Activated CD8-positive, alpha-beta memory T cell treated with anti-CD3 and anti-CD28 coated beads, Interleukin-2, amount 50 U/mL, for 48 hours (primary cell): ENCODE measurements at places on chromosomes 5 and 9.

DNA sequence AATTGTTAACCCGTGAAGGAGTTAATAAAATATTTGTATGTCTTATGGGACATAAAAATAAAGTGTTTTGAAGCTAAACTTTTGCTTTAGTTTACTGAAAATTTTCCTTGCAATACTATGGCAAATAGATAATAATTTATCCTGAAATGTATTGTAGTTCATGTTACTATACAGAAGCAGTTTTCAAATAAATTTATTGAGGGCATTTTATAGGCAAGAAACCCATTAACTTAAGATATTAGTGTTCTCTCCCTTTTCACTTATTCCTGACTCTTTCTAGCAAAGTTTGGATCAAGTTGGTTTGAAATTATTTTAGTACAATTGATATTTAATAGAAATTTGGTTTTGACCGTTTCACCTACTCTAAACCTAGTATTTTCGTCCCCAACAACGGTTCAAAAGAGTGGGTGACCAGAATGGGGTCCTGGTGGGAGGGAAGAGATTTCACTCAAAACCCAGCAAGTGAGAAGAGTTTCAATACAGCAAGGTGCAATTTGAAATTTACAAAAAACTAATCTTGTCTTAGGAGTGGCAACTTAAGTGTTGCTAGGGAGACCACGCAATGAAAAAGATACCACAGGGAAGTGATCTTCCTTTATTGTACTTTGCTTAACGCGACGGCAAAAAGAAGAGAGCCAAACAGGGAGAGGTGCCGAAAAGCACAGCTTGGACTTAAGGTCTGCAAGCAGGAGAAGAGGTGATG, 28.4 kb downstream of the NR2F1 start:
- DNase-seq, result no peak

- no peak for DNase-seq
Measured at GRCh38 chr5:21823076-21823574, 1030.0 kb downstream of the CDH12 start.

DNA sequence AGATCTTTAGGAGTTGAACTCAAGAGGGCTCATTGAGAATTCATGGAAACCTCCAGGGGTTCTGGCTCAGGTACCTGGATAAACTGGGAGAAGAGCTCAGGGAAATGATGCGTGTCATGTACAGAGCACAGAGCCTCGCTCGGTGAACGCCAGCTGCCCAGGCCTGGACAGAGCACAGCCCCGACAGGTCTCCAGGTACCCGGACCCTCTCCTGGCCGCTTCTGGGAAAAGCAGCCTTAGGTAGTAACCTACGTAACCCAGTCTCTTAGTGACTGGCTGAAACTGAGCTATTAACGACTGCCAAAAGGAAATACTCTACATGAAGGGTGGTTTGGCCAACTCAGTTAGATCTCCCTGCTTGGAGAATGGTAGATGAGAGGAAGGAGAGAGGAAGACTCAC, 157.4 kb downstream of the TTLL11 start:
- DNase-seq, result no peak

GRCh38 chr5:133149345-133149744, 97.5 kb downstream of the HSPA4 start:
- no peak for DNase-seq

GRCh38 chr5:66138637-66139317, 5.3 kb upstream of the SREK1 start:
- no peak for DNase-seq

- DNase-seq, result no peak
Measured at GRCh38 chr9:104836235-104836634, 72.3 kb downstream of the NIPSNAP3B start.

DNA sequence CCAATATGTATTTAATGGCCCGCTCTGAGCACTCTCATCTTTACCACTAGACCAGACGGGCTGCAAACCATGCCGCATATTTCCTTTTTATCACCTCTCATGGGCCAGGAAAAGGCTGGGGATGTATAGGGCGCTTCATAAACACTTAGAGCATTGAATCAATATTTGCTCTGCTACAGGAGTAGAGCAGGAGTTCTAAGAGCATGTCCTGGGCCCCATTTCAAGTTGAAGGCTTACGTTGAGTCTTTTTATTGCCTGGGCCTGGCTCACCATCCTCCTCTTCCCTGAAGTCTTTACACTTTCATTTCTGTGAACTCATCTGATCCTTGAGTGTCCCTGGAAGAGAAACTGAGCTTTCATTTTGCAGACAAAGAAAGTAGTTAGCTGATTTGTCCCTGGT, 112.4 kb downstream of the FSTL4 start:
- DNase-seq, result no peak

DNA sequence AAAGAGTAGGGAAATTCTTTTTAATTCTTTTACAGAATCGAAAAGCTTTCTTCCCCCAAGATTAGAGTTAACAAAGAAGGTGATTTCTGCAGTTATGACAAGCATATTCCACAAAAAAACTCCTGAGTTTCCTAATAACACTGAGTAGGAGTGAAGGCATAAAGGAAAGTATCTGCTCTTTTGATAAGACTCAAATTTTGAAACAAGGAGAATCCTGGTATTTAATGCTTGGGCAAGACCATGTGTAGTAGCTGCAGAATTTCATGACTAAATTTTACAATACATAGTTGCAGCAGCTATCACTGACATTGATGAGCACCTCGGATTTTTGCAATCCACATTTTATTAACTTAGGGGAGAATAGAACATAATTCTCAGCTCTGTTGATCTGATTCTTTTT, 92.6 kb downstream of the MARCHF3 start:
- DNase-seq, result no peak

GRCh38 chr9:4114569-4115505, 185.0 kb downstream of the GLIS3 start:
- no peak for DNase-seq

DNA sequence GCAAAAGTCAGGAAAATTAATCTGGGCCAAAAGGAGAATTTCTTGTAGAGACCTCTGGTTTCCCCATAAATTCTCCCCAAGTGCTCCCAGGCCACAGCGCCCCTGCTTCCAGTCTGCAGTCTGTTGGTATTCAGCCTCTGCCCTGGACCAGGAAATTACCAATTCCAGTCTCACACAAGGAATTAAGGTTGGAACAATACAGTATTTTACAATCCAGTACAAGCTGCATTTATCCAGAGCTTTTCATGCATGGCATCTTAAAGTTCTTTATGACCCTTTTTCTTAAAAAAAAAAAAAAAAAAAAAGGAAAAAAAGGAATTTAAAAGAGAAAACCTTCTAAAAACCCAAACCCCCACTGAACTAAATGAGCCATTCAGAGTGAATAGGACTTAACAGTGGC, 139.6 kb upstream of the RANBP3L start:
- no peak for DNase-seq

GRCh38 chr5:122351416-122352157, 39.5 kb downstream of the SNCAIP start:
- no peak for DNase-seq

DNA sequence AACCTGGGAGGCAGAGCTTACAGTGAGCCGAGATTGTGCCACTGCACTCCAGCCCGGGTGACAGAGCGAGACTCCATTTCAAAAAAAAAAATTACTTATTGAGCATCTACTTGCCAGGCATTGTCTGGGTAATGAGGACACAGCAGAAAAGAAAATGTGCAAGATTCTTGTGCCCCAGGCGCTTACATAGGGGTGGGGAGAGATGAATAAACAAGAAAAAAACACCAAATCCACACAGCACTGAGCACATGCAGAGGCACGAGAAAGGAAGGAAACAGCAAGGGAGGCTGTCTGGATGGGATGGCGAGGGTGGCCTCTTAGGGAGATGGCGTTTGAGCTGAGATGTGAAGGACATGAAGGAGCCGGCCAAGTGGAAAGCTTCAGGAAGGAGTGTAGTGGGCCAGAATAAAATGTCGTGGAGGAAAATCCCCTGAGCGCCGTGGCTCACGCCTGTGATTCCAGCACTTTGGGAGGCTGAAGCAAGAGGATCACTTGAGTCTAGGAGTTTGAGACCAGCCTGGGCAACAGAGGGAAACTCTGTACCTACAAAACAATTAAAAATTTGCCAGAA, 13.9 kb downstream of the DYNC2I2 start:
- no peak for DNase-seq

DNA sequence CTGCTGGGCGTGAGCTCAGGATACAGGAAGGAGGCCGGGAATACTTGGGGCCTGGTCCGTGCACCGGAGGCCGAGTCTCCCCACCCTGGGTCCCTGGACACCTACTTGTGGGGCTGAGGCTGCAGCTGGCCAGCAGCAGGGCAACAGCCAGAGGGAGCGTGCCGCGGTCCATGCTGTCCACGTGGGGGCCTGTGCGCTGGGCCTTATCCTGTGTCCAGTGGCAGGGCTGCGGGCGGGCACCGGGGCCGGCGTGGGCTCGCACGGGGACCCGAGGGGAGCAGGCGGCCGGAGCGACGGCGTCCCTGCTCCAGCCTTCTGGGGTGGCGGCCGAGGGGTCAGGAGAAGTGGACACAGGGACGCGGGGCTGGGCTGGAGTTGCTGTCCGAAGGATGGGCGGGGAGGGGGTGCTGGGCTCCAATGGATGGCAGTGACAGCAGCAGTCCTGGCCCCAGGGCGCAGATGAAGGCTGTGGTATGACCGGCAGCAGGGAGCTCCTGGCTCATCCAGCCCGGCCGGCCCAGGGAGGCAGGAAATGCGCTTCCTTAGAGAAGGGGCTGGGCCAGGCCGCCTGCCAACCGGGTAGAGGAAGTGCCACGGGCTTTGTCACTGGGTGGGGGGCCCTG, at the start of gene ENG:
Gene ENG (minus strand): TSS at position 475 of the 623 bp plus-strand sequence. CDS start 303 bp downstream, at position 172.
- DNase-seq, result no peak

- DNase-seq, result no peak
Measured at GRCh38 chr5:21184581-21184980, 1196.6 kb upstream of the CDH18 start.

- no peak for DNase-seq
Measured at GRCh38 chr5:55502759-55503158, 32.0 kb downstream of the PLPP1 start.

DNA sequence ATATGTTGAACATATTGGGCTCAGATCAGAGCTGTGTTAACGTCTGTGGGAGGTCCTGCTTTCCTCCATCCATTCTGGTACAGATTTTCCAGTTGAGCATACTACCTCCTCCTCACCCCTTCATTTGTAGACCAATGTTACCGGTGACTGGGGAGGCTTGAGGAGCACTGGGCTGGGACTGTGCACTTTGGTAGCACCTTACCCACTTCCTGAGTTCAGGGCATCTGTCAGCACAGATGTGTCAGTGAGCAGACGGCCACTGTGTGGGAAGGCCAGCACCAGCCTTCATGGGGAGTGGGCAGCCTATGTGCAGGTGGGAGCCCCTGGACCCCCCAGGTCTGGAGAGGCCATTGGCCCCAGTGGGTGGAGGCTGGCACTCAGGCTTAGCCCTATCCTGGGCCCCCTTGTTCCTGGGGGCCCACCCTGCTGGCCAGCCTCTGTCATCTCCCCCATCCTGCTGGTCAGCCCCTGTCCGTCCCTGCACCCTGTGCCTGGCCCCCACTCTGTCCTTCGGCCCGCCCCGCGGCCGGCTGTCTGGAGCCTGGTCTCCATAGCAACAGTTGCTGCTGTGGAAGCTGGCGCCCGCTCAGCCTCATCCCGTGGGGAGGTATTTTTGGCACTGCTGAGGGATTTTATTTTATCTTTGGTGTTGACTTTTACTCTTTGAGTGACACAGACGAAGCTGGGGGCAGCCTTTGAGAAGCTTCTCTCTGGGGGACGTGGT, 21.3 kb downstream of the WNK2 start:
- no peak for DNase-seq

DNA sequence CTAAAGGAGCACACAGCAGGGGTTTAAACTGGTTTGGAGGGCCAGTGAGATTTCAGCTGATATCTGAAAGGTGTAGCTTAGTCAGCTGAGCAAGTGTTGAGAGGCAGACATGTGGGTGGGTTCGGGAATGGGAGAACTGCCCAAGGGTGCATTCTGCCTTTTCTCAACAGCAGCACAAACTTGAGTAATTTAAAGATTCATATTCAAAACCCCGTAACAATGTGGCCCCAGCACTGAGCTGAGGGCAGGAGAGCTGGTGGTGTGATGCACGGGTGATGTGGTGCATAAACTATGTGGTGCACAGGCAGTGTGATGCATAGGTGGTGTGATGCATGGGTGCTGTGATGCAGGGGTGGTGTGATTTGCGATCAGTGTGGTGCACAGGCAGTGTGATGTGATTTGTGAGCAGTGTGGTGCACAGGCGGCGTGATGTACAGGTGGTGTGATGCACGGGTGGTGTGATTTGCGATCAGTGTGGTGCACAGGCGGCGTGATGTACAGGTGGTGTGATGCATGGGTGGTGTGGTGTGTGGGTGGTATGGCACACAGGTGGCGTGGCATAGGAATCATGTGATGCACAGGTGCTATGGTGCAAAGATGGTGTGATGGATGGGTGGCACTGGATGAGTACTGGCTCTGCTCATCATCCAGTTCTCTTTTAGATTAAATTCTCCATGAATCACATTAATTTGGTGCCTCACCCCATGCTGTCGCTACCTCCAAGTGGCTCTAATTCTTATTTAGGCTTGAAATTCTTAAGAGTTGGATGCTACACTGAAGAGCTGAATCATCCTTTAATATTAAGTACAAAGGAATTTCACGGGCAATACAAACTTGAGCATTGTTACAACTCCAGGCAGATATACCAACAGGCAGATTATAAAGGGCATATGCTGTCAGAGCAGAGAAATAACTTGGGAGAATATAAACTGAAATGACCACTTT, 53.6 kb downstream of the DAP start:
- no peak for DNase-seq

- no peak for DNase-seq
Measured at GRCh38 chr5:176540956-176541337, 3.7 kb upstream of the RNF44 start.

- no peak for DNase-seq
Measured at GRCh38 chr5:151581347-151581746, 9.8 kb downstream of the FAT2 start.
